ENCODE measurements at places on chromosomes 5 and 9. TPM values are rescaled to one million over a fixed set of nuclear protein-coding genes. Genes with fewer than 3 reads are reported as not detected.
A peak's percentile ranks its signal among the peaks of the same experiment; 100 is the strongest.

DNA sequence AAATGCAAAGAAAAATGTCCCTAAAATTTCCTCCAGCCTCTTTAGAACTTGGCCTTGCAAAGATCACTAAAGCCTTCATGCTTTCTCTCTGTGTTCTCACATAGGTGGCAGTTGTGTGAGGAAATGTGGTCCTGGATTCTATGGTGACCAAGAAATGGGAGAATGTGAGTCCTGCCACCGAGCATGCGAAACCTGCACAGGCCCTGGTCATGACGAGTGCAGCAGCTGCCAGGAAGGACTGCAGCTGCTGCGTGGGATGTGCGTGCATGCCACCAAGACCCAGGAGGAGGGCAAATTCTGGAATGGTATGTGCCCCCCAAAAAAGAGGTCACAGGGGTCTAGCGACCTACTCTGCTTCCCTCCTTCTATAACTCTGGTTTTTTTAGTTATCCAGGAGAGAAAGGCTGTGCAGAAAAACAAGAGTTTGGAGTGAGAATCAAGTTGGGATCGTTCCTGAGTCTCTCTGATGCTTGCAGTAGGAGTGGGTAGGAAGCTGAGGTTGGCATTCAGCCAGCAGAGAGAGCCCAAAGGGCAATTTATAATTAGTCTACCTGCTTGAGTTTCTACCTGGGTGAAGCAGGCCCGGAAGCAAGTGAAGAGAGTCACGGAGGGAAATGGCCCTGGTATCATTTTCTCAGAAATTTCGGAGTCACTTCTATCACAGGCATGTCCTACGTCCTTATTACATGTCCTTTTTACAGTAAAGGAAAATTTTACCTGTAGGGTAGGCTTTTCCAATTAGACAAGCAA is 97.5 kb downstream of the RFK start:
- no peak for DNase-seq

DNA sequence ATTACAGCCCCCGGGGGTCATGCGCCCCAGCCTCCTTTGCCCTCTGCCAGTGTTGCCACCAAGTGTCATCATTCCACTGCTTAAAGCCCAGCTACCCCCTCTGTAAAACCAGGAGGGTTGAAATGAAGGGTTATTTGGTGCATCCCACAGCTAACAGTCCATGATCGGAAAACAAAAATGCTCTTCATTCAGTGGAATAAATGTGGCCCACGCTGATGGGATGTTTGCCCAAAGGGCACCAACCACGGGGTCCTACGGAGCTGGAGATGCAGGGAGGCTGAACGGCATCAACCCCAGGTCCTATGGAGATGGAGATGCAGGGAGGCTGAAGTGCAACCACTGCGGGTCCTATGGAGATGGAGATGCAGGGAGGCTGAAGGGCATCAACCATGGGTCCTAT is 218.5 kb upstream of the IRX1 start:
- no peak for DNase-seq

GRCh38 chr5:52994266-52994665 is 5.1 kb downstream of the ITGA2 start:
- DNase-seq: no peak

GRCh38 chr5:8993031-8993430 is 552.8 kb downstream of the SEMA5A start:
- peak; percentile 19 for DNase-seq

GRCh38 chr9:69089491-69089890 is 53.9 kb downstream of the FXN start:
- no peak for DNase-seq

GRCh38 chr9:115204904-115205453 is 87.0 kb upstream of the TNC start:
- peak; percentile 92 for DNase-seq

DNA sequence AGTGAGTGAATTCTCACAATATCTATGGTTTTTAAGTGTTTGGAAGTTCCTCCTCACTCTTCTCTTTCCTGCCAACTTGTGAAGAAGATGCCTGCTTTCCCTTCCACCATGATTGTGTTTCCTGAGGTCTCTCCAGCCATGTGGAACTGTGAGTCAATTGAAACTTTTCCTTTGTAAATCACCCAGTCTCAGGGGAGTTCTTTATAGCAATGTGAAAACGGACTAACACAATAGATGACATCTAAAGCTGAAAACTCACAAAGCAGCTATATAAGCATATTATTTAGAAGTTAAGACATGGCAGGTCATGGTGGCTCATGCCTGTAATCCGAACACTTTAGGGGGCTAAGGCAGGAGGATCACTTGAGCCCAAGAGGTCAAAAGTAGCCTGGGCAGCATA is 130.2 kb downstream of the ARRDC3 start:
- no peak for DNase-seq

GRCh38 chr9:124198331-124198730 is 59.4 kb upstream of the NEK6 start:
- DNase-seq: no peak

- DNase-seq: no peak
These were observed 1259.0 kb upstream of the C9orf72 start for GRCh38 chr9:28832168-28832770.

DNA sequence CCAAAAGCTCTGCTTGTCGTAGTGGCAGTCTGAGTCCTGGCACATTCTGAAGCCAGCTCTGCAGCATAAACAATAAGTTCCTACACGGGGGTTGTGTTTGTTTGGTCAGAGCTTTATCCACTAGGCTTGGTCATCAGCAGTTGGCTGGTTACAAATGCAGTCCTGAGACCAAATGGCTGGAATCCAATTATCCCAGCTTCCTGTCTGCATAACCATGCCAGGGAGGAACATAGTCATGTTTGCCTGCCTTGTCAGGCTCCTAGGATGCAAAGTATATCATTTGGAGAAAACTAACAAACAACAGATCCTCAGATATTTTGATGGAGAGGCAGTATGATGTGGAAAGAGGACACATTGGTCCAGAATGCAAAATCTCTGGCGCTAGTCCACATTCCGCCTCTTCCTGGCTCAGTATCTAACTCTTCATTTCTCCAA is 85.8 kb downstream of the FBXO38 start:
- no peak for DNase-seq

GRCh38 chr9:128314697-128315096 is 7.5 kb downstream of the TRUB2 start:
- no peak for DNase-seq

GRCh38 chr9:78677326-78677725 is 380.4 kb downstream of the PSAT1 start:
- DNase-seq: no peak

- no peak for DNase-seq
These were observed 4.6 kb upstream of the PRDM12 start for GRCh38 chr9:130659699-130660248.

DNA sequence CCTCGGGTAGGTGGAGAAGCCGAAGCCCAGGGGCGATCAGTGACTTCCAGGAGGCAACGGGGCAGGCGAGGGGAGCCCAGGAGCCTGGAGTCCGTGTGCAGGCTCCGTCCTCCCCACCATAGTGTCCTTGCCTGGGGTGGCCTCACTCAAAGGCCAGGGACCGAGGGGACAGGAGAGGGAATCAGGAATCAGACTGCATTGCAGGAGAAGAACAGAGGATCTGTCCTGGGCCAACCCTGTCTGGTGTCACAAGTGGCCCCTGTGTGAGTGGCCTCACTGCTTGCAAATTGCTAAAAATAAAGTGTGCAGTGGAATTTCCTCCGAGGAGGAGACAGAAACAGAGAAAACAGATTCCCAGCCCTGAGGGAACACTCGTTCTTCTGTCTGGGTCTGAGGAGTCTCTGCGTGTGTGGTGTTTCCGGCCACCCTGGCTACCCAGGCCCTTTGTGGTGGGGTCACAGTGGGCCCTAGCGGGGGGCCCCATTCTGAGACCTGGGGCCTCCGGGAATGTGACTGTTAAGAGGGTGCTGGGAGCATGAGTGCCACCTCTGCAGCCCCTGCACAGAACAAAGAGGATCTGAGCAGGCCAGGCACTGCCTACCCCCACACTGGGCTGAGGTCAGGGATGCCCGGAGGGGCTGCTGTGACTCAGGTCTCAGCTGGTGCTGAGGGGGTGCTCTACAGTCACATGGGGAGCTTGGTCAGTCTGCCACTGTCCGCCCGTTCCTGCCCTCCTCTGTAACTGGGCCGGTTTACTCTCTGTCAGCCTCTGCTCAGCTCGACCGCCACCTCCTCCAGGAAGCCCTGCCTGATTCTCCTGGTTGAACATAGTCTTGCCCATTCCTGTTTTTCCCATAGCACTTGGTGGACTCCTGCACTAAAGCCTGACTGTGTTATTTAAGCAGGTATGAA is 7.4 kb downstream of the TRAF1 start:
- DNase-seq: peak; percentile 30

GRCh38 chr9:111180811-111181210 is 142.5 kb upstream of the LPAR1 start:
- DNase-seq: no peak

DNA sequence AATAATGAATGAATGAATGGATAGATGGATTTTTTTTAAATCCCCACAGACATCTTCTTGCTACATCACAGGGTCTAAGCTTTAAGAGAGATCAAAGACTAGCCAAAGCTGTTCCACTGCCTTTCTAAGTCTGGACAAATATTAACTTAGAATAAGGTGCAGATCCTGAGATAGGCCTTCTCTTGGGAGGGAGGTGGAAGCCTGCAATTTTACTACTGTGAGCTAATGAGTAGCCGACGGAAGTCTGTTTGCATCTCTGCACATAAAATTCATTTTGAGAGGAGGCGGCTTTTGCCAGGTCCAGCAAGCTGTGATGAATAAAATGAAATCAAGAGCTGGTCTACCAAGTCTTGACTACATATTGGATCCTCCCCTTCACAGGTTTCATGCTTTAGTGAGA is 484.9 kb downstream of the TMEM38B start:
- no peak for DNase-seq

PCDHA7 gene
- 0.26 TPM for total RNA-seq

ALDH1A1 gene
- total RNA-seq: 0.33 TPM

ITGA2 gene
- total RNA-seq: 191 TPM

BARHL1 gene
- total RNA-seq: not detected

TSLP gene
- 20.1 TPM for total RNA-seq

SLC36A1 gene
- total RNA-seq: 9.7 TPM

TICAM2 gene
- 0.83 TPM for total RNA-seq

IL11RA gene
- 4.5 TPM for total RNA-seq

B4GALT1 gene
- 135 TPM for total RNA-seq

GAS1 gene
- 1.7 TPM for total RNA-seq

LCP2 gene
- not detected for total RNA-seq

Data from mammary epithelial cell (primary cell).